ENCODE measurements at places on chromosomes 6 and 20. TPM values are rescaled to one million over a fixed set of nuclear protein-coding genes. Genes with fewer than 3 reads are reported as not detected.
A peak's percentile ranks its signal among the peaks of the same experiment; 100 is the strongest.

DNA sequence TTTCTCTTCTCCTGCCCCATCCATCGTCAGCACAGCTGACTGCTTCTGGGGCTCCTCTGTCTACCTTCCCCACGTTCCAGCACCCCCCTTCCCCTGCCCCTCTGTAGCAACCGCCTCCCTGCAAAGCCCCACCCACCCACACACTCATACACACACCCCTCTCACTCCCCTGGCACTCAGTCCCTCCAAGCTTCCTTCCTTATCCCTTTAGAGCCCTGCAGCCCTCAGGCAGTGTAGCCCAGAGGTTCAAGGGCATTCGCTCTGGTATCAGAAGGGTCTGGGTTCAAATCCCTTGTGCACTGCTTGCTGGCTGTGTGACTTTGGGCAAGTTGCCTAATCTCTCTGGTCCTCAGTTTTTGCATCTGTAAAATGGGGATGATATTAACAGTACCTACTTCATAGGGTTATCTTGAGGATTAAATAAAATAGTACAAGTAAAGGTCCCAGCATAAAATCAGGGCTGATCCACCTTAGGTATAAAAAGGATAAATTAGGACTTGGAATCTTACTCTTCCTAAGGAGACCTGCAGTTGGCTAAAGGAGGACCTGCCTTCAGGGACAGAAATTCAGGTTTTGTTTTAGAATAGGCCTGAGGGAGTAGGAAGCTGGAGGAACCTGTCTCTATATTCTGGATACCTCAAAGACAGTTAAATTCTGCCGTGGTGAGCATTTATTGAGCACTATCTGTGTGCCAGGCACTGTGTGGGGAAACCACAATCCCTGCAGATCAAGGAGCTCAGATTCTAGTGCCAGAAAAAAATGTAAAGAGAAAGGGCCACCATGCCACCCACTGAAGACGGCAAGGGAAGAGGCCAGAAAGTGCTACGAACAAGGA is 94.1 kb downstream of the SNX5 start:
- no peak for DNase-seq

Gene LRRC1
- 11.5 TPM for polyA plus RNA-seq

DNA sequence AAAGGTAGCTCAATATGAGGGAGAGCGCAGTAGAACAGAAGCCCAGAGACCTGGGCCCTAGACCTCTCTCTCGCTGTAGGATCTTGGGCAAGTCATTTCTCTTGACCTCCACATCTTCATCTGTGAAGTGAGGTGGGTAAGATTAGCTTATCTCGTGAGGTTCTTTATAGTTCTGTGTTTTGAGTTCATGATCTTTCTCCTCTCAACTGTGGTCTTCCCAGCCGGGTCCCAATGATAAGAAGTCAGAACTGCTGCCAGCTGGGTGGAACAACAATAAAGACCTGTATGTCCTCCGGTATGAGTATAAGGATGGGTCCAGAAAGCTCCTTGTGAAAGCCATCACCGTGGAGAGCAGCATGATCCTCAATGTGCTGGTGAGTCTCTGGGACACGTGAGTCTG is 6.9 kb downstream of the PSMF1 start:
- DNase-seq = no peak

GRCh38 chr6:84691978-84692623 is 72.3 kb downstream of the TBX18 start:
- DNase-seq = no peak

GRCh38 chr20:16311756-16312155 is 261.5 kb downstream of the KIF16B start:
- no peak for DNase-seq

Gene ADGRF4
- polyA plus RNA-seq = 0.02 TPM

Gene OPN5
- not detected for polyA plus RNA-seq

Gene CD83
- 3.5 TPM for polyA plus RNA-seq

GRCh38 chr6:125201961-125202729 is 48.6 kb downstream of the TPD52L1 start:
- peak; percentile 87 for DNase-seq

DNA sequence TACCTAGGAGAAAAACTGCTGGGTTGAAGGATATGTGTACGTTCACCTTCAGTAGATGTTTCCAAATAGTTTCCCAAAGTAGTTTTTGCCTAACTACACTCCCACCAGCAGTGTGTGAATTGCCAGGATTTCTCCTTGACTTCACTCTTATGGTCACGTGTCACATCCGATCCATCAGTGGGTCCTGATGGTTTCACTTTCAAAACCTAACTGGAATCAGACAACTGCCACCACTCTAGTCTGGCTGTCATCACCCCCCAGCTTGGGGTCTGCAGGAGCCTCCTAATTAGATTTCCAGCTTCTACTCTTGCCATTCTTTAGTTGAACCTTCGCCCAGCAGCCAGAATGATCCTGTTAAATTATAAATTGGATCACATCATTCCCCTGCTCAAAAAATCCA is 8.5 kb upstream of the SLC12A5 start:
- DNase-seq = no peak
